Neural progenitor cell (in vitro differentiated cells): ENCODE measurements at places on chromosomes 6 and 20.

DNA sequence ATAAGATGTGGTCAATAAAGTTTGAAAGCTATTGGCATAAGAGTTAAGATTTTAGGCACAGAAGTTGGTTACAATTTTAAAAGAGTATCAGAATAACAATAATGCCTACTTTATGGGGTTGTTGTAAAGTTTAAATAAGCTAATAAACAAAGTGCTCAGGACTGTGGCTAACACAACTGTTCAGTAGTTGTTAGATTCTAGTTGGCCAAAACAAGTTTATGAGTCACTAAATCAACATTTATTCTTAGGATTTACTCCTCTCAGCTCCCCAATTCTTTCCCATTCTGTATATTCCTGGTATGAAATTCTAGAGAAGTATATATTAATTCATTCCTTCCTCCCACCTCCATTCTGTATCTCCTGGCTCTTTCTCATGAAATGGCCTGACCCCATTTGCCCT is 14.5 kb downstream of the RMND1 start:
- no peak for DNase-seq

DNA sequence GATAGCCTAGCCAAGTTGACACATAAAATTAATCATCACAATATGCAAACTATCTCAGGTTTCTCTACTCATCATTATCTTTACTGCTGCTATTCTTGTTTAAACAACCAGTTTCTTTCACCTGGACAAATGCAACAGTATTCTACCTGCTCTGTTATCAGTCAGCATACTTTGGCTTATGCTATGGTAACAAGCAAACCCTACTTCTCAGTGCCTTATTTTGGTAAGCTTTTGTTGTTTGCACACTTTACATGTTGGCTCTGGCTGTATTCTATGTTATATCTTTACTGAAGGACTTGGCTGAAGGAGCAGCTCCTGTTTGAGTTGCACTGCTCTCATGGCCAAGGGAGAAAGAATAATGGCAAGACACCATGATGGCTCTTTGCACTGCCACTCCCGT is 463.1 kb downstream of the EPM2A start:
- DNase-seq: no peak

- DNase-seq: peak; percentile 86
Observed at GRCh38 chr6:156933201-156934068, 156.3 kb downstream of the ARID1B start.

DNA sequence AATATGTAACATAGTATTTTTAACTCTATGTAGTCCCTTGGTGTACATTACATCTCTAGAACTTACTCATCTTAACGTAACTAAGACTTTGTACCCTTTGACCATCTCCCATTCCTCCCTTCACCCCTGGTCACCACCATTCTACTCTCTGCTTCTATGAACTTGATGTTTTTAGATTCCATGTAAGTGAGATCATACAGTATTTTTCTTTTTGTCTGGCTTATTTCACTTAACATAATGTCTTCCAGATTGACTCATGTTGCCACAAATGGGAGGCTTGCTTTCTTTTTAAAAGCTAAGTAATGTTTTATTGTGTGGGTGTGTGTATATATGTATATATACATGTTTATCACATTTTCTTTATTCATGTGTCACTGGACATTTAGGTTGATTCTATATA is 55.8 kb downstream of the TMEM200A start:
- no peak for DNase-seq

DNA sequence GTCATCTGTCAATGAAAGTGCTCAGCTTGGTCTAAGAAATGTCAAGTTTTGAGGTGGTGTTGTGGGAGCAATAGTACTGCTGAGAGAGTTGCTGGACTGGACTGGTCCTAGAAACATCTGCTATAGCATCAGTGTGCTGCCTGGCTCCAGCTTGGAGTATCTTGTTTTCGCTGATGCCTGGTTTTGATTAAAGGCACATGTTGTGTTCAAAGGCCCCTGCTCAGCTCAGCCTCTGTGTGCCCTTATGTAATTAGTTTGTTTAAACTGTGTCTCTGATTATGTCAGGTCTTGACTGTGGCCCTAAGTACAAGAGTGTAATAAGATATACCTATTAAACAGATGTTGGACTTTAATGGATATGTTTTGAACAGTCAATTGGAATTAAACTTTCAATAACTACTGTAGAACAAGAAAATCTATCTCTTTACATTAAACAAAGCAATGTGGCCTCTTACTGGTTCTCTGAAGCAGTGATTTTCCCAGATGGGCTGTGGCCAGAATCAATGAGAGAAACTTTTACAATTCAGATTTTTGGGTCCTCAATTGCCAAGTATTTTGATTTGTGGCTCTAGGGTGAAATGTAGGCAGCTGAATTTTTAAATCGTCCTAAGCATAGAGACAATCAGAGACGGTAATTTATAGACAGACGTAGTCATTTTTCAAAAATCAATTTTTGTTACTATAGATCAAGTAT is 668.2 kb downstream of the DHX35 start:
- DNase-seq: no peak
